ENCODE measurements at places on chromosomes 5 and 9.
A peak's percentile ranks its signal among the peaks of the same experiment; 100 is the strongest.

GRCh38 chr9:131864531-131864930, 124.7 kb upstream of the RAPGEF1 start:
- no peak for DNase-seq

- DNase-seq, result no peak
Measured at GRCh38 chr9:16445141-16445920, 425.1 kb downstream of the BNC2 start.

GRCh38 chr9:127870887-127871286, 6.6 kb downstream of the AK1 start:
- DNase-seq, result no peak

DNA sequence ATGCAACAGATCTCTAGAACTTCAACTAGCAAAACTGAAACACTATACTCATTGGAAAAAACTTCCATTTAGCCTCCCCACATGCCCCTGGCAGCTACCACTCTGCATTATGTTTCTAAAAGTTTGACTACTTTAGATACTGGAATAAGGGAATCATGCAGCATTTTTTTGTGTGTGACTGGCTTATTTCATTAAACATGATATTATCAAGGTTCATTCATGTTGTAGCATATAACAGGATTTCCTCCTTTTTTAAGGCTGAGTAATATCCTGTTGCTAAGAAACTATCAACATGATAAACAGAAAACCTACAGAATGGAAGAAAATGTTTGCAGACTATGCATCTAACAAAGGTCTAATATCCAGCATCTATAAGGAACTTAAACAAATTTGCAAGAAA, 597.9 kb downstream of the DMRTA1 start:
- DNase-seq, result no peak

DNA sequence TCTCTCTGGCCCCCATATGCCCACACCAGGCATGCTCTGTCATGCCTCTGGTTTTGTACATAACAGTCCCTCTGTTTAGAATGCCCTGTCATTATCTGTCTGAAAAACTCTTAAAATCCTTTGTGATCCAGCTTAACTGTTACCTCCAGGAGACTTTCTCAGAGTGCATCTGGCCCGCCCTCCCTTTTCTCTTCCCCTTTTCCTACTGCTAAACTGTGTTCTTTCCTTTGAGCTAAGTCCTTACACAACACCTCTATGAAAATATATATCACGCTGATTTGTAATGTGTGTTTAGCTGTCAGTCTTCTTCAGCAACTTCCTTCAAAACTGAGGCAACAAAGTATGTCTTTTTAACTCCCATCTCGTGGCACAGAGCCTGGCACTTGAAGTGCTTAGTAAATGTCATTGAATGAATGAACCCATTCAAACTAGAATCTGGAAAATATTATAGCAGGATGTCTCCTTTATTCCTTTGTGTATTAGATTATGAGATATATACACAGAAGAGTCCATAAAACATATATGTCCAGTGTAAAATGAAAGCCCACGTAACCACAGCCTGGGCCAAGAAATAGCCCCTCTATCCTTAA, 166.2 kb upstream of the KLF9 start:
- DNase-seq, result no peak

DNA sequence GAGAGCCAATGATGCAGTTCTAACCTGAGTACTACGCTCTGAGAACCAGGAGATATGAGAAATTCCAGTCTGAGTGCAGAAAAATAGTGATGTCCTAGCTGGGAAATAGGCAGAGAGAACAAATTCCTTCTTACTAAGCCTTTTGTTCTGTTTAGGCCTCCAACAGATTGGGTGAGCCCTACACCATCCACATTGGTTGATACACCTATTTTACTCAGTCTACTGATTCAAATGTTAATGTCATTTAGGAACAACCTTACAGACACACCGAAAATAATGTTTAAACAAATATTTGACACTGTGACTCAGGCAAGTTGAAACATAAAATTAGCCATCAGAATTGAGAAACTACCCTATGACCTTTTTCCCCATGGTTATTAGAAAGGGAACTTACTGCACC, 333.9 kb upstream of the IZUMO3 start:
- DNase-seq, result no peak

DNA sequence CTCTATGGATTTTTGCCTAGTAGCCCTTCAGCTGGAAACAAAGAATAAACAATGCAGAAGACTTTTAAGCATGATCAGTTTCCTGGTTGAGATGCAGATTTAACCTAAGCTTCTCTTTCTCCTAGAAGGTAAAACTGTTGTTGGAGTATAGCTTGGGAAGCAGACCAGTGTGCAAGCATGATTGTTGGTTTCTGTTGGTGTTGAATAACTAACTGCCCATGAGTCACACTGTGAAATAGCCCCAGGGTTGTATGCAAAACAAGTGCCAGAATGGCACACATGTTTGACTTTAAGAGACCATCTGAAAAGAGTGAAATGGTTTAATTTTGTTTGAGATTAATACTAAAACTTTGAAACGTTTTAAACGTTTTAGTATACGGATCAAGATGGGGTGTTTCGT, 227.1 kb downstream of the ARHGEF28 start:
- no peak for DNase-seq

DNA sequence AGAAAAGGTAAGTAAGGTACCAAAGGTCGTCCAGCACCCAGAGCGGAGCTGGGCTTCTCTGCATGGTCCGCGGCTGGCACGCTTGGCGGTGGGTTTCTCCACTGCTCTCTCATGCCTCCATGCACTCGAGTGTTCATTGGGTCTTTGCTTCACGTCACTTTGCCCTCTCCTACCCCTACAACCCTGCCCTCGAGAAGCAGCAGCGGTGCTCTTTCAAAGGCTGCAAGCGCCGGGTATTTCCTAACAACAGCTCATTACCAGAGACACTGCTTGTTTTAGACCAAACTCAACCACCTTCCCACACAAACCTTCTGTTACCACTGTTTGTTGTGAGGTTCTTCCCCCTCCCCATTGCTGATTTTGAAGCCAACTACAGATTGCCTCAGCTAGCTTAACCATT, 21.5 kb upstream of the ZBTB34 start:
- no peak for DNase-seq

DNA sequence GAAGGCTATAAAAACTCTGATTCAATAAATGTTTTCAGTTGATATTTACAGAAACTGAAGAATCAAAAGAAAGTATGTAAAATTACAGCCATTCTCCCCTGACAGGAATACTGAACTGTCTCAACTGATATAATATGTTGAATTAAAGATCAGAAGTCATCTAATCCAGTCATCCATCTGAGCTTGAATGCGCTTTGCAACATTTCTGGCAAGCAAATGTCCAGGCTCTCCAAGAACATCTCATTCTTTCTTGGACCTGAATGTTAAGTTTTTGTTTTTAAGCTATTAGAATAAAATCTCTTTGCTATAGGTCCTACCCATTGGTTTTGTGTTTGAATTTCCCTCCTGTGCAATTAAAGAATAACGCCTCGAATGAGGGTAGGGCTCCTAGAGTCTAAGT, 120.5 kb downstream of the MPDZ start:
- DNase-seq, result no peak

DNA sequence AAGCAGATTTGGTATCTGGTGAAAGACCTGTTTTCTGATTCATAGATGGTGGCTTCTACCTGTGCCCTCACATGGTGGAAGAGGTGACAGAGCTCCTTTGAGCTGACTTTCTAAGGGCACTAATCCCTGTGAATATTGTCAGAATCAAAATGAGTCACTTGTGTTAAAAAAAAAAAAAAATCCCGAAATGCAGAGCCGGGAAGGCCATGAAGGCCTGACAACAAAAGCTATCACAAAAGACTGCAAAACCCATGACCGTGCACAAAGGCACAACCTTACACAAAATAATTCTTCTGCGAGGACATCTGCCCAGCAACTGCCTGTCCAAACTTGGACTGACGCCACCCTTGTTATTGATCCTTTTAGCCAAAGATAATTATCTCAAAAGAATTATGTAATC, 19.6 kb upstream of the UBTD2 start:
- DNase-seq, result no peak

GRCh38 chr9:132849185-132849706, 28.8 kb downstream of the AK8 start:
- DNase-seq, result no peak

DNA sequence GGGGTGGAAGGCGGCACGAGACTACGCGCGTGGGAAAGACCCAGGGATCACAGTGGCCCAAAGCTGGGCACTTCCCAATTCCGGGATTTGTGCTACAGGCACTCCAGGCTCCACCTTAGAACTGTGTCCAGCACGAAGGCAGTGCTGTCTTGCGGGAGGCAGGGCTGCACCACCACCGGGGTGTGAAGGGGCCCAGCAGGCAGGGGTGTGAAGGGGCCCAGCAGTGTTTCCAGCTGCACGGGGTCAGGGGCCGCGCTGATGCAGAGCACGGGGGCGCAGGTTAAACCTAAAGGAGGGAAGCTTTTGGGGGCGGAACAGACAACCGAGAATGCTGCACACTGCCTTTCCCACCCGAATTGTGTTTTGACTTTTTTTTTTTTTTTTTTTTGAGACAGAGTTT, 1.1 kb upstream of the PDCD6 start:
- DNase-seq, result no peak

- DNase-seq, result no peak
Measured at GRCh38 chr5:121667292-121667691, 184.4 kb upstream of the FTMT start.

DNA sequence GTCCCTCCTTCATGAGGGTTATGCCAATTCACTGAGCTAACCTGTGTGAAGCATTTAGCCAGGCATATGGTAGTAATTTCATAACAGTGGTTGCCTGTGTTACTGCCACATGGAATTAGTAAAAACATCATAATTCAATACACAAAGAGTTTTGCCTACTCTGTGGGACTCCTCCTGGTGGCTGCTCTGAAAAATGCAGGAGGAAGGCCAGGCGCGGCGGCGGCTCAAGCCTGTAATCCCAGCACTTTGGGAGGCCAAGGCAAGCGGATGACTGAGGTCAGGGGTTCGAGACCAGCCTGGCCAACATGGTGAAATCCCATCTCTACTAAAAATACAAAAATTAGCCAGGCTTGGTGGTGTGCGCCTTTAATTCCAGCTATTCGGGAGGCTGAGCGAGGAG, 547.3 kb downstream of the CDK5RAP2 start:
- DNase-seq, result no peak

GRCh38 chr9:83675466-83675865, 32.3 kb downstream of the UBQLN1 start:
- no peak for DNase-seq

GRCh38 chr5:144332265-144332664, 161.6 kb downstream of the KCTD16 start:
- no peak for DNase-seq

GRCh38 chr9:2255128-2255527, 240.0 kb downstream of the SMARCA2 start:
- DNase-seq, result peak; percentile 28

GRCh38 chr5:176629853-176630680, at the start of the genes EIF4E1B and SNCB:
Gene EIF4E1B, plus strand, starts transcription at chr5:176630675. Its CDS starts 12,113 bp downstream, at chr5:176642788.
Gene SNCB, minus strand, starts transcription at chr5:176630534. Its CDS starts 880 bp downstream, at chr5:176629654.
- peak; percentile 53 for DNase-seq

DNA sequence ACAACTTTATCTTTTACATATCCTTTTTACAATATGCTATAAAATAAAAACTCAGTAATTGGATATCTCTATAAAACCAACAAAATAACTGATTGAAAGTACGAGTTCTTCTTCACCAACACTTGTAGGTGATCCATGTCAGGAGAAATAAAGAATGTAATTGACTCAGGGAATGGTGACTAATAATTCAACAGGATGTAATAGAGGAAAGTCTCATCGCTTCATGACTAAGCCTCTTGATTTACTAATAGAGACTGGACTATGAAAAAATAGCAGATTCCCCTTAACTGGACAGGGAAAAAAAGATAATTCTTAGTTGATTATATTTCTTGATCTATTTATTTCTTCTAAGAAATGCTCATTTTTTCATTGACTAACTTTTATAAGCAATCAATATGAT, 507.7 kb upstream of the PTGER4 start:
- DNase-seq, result no peak

DNA sequence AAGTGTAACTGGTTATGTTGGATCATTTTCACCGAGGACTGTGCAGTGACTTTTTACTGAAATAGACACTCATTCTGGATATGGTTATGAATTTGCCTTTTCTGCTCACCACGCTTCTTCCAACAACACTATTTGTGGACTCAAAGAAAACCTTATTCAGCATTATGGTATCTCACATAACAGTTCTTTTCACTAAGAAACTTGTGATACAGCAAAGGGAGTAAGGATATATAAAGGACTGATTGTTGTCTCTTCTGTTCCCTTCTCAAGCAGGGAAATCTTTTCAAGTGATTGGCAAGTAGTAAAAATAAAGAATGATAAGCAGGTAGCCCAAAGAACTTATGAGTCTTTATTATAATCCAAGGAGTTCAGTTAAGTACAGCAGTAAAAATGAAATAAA, 131.5 kb upstream of the SV2C start:
- DNase-seq, result no peak

DNA sequence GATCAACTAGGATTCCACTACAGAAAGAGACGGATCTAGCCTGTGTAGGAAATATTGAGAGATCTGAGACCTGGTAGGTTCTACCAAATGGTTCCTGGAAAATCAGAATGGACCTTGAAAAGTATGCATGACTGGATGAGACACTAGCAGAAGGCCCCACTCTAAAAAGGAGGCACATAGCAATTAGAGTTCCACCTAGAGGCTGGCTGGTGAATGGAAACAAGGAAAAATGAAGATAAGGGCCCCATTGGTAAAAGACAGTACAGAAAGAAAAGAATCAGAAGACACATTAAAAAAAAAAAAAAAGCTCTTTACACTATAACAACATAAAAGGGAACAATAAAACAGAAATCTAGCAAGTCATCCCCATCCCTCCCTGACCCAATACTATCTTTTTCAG, 518.5 kb downstream of the NR2F1-AS1 start:
- peak; percentile 13 for DNase-seq

DNA sequence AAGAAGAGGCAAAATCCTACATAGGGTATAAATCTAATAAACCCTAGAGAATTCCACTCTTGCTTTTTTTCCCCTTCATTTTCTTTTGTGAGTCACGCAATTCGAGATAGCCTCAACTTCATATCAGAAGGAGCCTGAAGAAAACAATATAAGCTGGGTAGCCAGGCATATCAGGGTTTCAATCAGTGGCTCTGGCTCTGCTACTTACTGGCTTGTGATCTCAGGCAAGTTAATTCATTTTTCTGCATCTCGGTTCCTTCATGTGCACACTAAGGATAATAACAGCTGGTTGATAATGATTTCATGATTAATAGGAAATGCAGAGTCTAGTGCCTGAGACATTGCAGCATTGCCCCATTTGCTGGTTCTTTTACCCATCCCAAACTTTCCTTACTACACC, 46.5 kb upstream of the ASTN2 start:
- DNase-seq, result no peak

- no peak for DNase-seq
Measured at GRCh38 chr9:100351508-100351907, 1.2 kb downstream of the TEX10 start.

DNA sequence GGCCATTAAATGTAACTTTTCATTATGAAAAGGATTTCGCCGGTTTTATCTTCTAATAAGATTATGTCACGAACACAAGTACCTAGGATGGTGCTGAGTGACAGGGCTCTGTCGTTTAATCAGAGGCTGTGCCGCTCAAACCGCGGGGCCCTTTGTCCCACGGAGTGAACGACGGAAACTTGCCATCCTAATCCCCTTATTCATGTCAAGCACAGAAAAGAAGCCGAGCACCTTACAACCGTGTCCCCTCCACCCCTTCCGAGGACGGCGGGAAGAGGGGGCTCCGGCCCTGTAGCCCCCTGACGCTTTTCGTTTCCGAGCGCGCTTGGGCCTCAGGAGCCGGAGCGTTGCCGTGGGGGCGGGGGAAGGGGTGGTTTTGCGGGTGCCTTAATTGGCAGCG, 11.2 kb downstream of the LMX1B start:
- no peak for DNase-seq

Measured in cardiac muscle cell (in vitro differentiated cells and primary cell).